ENCODE measurements at places on chromosomes 1 and 21.

- no peak for DNase-seq
Measured at GRCh38 chr1:151145304-151146071, 943 bp downstream of the SEMA6C start.

GRCh38 chr1:41006942-41007865, 14.3 kb downstream of the SLFNL1 start:
- peak; percentile 26 for DNase-seq

- peak; percentile 20 for DNase-seq
Measured at GRCh38 chr1:17156108-17156507, 36.9 kb upstream of the PADI2 start.

DNA sequence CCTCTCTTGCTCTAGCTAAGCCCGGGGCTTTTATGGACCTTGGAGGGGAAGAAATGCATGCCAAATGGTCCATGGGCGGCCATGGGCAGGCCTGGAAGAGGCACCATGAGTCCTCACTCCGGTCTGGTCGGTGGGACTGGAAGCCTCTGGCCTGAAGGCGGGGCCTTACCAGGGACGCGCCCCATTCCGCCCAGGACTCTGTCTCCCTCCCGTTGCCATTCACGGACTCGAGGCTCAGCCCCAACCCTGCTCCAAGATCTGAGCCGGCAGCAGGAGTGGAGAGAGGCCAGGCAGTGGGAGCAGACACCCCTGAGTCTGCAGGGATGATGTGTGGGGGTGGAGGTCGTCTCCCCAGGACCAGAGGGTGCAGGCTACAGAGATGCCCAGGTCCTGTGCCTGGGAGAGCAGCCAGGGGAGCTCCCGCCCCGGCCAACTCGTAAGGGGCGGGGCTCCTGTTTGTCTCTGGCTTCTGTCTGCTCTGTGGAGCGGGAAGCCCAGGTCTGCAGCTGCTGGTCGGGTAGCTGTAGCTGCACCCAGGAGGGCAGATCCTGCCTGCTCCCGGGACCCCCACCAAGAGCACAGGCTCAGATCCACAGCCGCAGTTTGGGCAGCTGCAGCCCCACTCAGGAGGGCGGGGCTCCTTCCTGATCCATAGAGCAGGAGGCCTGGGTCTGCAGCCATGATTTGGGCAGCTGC, 8.3 kb upstream of the KANK4 start:
- no peak for DNase-seq

DNA sequence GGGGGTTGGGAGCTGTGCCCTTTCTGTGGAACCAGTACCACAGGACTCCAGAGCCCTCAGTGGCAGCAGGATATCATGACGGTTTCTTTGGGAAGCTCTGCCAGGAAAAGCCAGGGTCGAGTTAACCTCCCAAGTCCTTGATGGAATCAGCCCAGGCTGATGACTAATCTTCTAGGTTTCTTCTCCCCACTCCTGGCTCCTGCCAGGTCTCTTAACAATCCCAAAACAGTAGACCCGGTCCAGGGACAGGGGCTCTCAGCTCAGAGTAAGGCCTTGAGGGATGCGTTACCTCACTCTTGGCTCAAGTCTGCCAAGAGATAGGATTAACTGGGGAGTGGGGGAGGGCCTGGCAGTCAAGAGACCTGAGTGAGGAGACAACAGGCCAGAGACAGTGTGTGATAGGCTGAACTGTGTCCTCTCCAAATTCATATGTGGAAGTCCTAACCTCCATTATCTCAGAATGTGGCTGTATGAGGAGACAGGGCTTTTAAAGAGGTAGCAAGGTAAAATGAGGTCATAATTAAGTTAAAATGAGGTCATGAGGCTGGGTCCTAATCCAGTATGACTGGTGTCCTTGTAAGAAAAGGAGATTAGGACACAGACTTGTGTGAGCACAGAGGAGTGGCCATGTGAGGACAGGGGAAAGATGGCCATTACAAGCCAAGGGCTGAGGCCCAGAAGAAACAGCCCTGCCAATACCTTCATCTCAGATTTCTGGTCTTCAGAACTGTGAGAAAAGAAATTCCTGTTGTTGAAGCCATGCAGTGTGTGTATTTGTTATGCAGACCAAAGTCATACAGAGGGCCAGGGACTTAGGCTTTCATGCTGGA, 95.0 kb downstream of the BEND5 start:
- peak; percentile 6 for DNase-seq

DNA sequence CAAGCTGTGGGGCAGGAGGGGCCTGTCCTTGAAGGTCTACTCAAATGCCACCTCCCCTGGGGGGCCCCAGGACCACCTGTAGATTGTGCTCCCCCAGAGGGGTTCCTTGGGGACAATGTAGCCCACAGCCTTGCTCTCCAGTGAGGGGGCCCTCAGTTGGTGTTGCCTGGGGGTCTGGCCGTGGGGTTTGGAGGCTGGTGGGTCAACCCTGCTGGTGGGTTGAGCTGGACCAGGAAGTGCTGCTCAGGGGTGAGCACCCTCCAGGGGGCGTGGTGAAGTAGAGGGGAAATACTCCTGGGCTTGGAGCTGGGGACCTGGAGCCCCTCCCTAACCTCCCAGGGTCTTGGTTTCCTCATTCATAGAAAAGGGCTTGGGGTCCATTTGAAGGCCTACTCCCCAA, 143.6 kb upstream of the WNT4 start:
- DNase-seq: no peak

- DNase-seq: peak; percentile 37
Measured at GRCh38 chr1:48596046-48596445, 124.0 kb upstream of the SPATA6 start.

GRCh38 chr21:26635681-26636080, 62.6 kb upstream of the CYYR1 start:
- no peak for DNase-seq

GRCh38 chr1:195241066-195241465, 1367.2 kb downstream of the KCNT2 start:
- no peak for DNase-seq

DNA sequence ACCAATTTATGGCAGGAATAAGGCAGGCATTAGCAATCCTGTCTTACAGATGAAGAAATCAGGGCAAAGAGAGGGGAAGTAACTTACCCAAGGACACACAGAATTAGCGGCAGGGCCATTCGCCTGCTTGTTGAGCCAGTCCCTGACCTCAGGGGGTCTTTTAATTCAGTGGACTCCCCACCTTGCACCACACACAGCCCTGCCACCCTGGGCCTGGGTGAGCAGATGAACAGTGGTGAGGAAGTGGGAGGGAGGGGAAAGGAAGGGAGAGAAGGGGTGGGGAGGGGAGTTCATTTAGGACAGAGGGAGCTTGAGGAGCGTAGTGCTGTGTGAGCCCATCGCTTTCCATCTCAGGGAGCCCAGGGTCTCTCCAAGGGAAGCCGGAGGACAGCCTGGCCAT, 34.7 kb downstream of the GLIS1 start:
- DNase-seq: no peak

GRCh38 chr1:93007941-93008577, 46.8 kb upstream of the DIPK1A start:
- peak; percentile 21 for DNase-seq

DNA sequence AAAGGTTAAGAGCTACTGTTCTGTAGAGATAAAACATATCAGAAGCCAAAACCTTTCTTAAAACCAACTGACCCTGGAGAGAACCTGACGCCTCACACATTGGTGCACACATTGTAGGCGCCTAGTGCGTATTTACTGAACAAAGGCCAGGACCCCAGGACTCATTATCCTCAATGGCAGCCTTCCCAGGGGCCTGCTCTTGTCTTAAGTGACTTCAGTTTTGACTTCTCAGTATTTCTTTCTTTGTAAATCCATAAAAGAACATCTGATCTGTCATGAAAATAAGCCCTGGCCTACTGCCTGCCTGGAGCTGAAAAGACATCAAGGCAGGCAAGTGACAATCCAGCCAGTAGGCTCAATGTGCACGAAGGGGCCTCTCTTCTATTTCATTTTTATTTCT, 27.6 kb downstream of the ABCA4 start:
- DNase-seq: no peak

DNA sequence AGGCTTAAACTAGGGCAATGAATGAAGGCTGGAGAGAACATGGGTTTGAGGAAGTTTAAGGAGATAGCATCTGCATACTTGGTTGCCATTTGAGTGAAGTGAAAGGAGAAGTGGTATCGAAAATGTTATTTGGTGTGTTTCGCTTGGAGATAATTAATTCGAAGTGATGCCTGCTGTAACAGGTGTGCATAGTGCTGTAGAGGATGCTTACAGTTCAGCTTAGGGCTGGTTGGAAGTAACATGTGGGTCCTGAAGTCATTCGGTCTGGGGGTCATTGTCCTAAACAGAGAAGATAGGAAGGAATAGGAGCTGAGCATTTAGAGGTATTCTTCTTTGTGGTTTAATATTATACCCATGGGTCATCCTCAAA, 301 bp upstream of the NUDT17 start:
- no peak for DNase-seq

DNA sequence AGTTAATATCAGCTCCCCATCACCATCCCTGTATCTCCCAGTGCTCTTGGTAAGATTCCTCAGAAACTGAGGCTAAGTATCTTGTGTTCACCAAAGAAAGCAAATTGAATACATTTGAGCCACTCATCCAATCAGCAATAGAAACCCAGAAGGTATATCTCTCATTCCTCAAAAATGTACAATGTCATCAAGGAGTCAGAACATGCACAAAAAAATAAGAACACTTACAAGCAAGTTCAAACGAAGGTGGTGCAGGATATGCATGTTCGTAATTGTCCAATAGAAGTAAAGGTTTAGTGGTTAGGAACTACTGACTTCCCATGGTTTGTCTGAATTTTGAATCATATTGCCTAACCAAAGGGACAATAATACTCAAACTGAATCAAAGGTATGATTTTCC, 24.3 kb downstream of the RXRG start:
- DNase-seq: no peak

DNA sequence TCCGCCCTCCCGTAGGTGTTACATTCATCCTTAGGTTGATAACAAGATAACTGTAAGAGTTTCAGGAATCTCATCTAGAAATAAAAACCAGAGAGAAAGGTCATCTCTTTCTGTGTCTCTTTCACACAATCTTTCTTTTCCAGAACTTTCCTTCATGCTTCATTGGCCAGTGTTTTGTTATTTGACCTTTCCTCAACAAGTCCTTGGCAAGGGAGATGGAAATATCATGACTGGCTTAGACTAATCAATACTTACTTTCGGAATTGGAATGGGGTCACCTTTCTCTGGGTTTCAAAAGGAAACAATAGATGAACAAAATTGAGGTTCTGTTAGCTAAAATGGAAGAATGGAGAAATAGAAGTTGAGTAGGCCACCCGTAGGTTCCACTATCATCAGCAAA, 72.9 kb upstream of the PPP2R5A start:
- no peak for DNase-seq

DNA sequence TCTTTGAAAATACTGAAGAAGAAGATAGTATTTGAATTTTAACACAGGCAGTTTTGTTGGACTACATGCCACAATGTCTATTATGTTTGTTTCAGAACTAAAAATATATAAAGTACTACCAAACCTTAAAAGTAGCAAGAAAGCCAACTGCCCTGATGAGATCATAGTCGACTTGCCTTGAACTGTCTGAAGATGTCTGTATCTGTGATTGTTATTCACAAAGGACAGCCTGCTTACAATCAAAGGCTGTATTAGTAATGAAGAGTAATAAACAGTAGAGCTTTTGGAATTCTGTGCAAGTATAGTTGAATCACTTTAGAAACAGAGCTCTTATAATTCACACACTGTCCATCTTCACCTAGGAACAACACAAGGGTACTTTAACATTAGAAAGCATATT, 228.3 kb downstream of the NCAM2 start:
- DNase-seq: no peak

GRCh38 chr1:113659556-113659955, 99.7 kb downstream of the PHTF1 start:
- DNase-seq: no peak

DNA sequence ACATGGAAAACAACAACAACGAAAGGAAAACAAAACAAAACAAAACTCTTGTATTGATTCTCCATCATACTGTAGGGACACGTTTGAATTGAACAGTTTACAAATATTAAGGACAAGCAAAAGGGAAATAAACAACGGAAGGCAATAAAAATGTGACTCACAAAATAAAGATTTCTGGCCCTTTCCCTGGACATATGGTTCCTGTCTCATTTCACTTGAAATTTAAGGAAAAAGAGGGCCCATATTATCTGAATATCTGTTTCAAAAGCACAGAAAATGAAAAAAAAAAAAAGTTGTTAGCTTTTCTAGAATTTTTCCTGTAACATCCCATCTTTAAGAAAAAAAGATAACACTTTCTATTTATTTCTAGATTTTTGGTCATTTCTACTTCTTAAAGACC, 3.6 kb upstream of the PKN2 start:
- DNase-seq: no peak

DNA sequence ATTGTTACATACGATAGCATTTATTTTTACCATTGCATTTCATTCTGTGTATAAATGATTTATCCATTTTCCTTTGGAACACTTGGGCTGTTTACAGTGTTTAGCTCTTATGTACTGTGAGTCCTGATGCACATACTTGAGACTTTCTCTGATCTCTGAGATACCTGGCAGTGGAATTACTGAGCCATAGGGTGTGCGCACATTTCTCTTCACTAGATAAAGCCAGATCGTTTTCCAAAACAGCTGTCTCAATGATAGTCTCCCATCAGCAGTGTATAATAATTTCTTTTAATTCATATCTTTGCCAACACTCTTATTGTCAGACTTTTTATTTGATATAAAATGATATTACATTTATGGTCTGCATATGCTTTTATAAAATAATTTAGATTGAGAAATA, 66.2 kb downstream of the VPS13D start:
- no peak for DNase-seq

- no peak for DNase-seq
Measured at GRCh38 chr1:218565377-218565776, 220.2 kb downstream of the TGFB2 start.

- DNase-seq: peak; percentile 41
Measured at GRCh38 chr1:13764588-13765332, 64.8 kb downstream of the PRDM2 start.

DNA sequence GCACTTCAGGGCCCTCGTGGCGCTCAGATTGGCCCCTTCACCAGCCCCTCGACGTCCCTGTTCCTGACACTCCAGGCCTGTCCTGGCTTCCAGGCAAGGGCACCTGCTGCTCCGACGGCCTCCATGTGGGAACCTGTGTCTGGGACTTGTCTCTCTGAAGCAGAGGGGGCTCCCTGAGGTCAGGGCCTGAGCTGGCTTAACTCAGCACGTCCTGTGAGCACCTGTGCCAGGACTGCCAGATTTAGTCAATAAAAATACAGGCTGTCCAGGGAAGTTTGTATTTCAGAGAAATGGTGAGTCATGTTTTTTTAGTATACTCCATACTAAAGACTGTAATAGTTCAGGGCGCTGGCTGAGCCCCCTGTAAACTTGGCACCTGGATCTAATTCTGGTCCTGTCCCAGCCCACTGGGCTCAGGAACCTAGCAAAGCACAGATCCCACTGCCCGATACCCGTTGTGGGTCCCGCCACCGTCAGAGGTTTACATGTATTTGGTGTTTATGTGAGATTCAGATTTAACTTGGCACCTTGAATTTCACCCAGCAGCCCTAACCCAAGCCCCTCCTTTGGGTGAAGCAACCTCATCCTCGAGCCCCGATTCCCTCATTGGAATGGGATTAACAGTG, 109.9 kb upstream of the IFFO2 start:
- DNase-seq: no peak
